ENCODE measurements at places on chromosomes 4 and X.

- no peak for DNase-seq
Measured at GRCh38 chr4:15042529-15043167, 40.4 kb downstream of the CPEB2 start.

GRCh38 chrX:11764602-11765067 is 6.6 kb downstream of the MSL3 start:
- DNase-seq: no peak

DNA sequence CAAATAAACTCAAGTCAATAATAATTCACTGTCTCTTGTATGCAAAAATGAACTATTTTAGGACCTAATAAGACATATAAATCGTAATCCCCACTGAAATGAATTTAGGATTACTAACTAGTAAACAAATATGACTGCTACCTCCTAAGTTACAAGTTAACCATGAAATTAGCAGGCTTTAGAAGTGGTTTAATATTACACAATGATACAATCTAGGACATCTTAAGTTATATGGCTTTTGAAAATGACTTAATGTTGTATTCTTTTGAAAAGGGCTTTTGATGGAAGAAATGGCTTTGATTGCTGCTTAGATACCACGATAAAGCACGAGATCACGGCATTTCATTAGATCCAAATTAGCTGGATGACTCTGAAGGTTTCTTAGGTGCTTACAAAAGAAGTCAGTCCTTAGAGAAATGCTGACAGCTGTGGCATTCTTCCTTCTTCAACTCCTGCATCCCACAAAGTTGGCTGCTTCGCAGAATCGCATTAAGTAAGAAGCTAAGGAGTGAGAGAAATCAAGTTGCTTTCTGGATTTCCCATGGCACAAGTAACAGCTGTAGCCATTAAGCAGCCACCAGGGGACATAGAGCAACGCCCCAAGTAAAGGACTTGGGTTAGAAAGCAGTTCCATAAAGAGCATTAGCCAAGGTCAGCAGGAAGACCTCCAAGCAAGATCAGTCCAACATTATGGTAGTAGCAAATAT is 6.9 kb downstream of the SLC10A7 start:
- DNase-seq: no peak

DNA sequence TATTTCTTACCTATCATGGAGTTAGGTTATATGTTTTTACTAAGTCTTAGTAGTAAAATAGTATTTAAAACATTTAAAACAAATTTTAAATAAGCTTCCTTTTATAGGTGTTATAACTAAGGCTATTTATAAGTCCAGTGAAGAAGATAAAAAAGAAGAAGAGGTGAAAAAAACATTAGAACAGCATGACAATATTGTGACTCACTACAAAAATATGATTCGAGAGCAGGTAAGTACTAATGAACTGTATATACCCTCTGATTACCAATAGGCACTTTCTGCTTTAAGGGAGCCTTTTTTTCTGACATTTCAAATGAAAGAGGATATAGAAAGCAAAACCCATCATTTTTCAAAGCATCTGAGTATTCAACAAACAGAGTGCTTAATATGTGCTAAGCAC is 76.6 kb downstream of the USO1 start:
- DNase-seq: no peak
